Nasal cavity respiratory epithelium epithelial cell of viscerocranial mucosa (primary cell): ENCODE measurements at places on chromosomes 7 and 10. TPM values are rescaled to one million over a fixed set of nuclear protein-coding genes. Genes with fewer than 3 reads are reported as not detected.

Gene TAS2R41
- 0.07 TPM in 1 of 2 replicates, not detected in the other for total RNA-seq

Gene LDB1
- 29.0 and 60.6 TPM in 2 replicates for total RNA-seq

Gene ALOX5
- under 0.01 and 5.6 TPM in 2 replicates for total RNA-seq

Gene ZNF804B
- not detected in 2 replicates for total RNA-seq

Gene ATOH7
- not detected in 2 replicates for total RNA-seq

Gene WEE2
- total RNA-seq = under 0.01 and 0.14 TPM in 2 replicates

Gene DPP6
- total RNA-seq = 0.36 TPM in 1 of 2 replicates, not detected in the other

Gene PALD1
- 0.28 and 0.34 TPM in 2 replicates for total RNA-seq

Gene TMEM196
- not detected in 2 replicates for total RNA-seq

Gene OR2A1
- not detected in 2 replicates for total RNA-seq

Gene DLG5
- total RNA-seq = 37.6 and 91.8 TPM in 2 replicates

Gene MCM10
- total RNA-seq = 0.21 and 0.34 TPM in 2 replicates

Gene MINPP1
- total RNA-seq = 24.3 and 28.0 TPM in 2 replicates

Gene SLC16A9
- 2.4 and 3.7 TPM in 2 replicates for total RNA-seq

Gene FBXO24
- 0.21 and 0.34 TPM in 2 replicates for total RNA-seq

Gene SLC26A5
- not detected in 2 replicates for total RNA-seq

Gene NRAP
- not detected in 2 replicates for total RNA-seq

Gene WASHC2A
- 34.9 and 54.4 TPM in 2 replicates for total RNA-seq

Gene XRCC2
- 0.28 and 0.34 TPM in 2 replicates for total RNA-seq

Gene DNAJB12
- total RNA-seq = 19.5 and 37.7 TPM in 2 replicates

Gene STAG3
- total RNA-seq = 0.07 and 0.34 TPM in 2 replicates

Gene IRF5
- 2.1 and 12.4 TPM in 2 replicates for total RNA-seq

Gene PKD2L1
- not detected in 2 replicates for total RNA-seq

Gene GRID2IP
- total RNA-seq = under 0.01 and 0.14 TPM in 2 replicates

Gene SFTPD
- total RNA-seq = 1.0 and 1.2 TPM in 2 replicates

Gene WNT8B
- not detected in 2 replicates for total RNA-seq

Gene IDI2
- total RNA-seq = not detected in 2 replicates

Gene RAB19
- 0.50 TPM in 1 of 2 replicates, not detected in the other for total RNA-seq

Gene CELF2
- total RNA-seq = 4.8 and 5.5 TPM in 2 replicates

Gene HOXA9
- total RNA-seq = not detected in 2 replicates

Gene NEBL
- total RNA-seq = 8.5 and 38.3 TPM in 2 replicates

Gene STEAP4
- total RNA-seq = 2.4 and 3.1 TPM in 2 replicates

Gene UTF1
- not detected in 2 replicates for total RNA-seq

Gene IFIT3
- total RNA-seq = 3.1 and 6.4 TPM in 2 replicates
